ENCODE measurements at places on chromosomes 16 and 17. TPM values are rescaled to one million over a fixed set of nuclear protein-coding genes. Genes with fewer than 3 reads are reported as not detected.

DNA sequence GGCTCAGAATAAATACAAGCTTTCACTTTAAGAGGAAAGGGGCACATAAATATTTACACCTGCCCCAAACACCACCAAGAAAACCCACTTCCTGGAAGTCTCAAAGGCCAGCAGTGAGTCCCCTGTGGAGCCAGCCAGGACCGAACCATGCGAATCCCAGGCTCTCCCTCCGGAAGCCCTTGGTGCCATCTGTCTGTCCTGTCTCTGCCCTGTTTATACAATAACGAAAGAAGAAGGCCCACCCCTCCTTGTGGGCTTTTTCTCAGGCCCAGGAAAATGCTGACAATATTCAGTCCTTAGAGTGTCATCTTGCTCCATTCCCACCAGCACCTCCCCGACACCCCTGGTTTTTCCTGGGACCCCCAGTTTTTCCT, 3.6 kb upstream of the SLC6A4 start:
- no peak for DNase-seq
- no peaks in the 10 kb centered on the region for H3K27me3 ChIP-seq
- H3K4me1 ChIP-seq = peaks cover 29% of the 10 kb centered on the region
- H3K4me3 ChIP-seq = no peak overlapping the region
- no peaks in the 10 kb centered on the region for H3K36me3 ChIP-seq

- H3K4me3 ChIP-seq = no peak overlapping the region
- no peak overlapping the region for H3K27ac ChIP-seq
- H3K27me3 ChIP-seq = no peaks in the 10 kb centered on the region
- H3K4me1 ChIP-seq = no peaks in the 10 kb centered on the region
- DNase-seq = no peak
Measured at GRCh38 chr16:81531419-81531821, 86.8 kb downstream of the CMIP start.

GRCh38 chr16:9381399-9381798, 290.0 kb downstream of the HAPSTR1 start:
- no peak overlapping the region for H3K4me3 ChIP-seq
- H3K4me1 ChIP-seq = no peaks in the 10 kb centered on the region
- H3K36me3 ChIP-seq = no peaks in the 10 kb centered on the region
- H3K27ac ChIP-seq = no peak overlapping the region

GRCh38 chr17:36936455-36937000, 747 bp upstream of the LHX1 start:
- H3K27me3 ChIP-seq = peaks cover 73% of the 10 kb centered on the region
- no peak overlapping the region for H3K4me3 ChIP-seq
- H3K27ac ChIP-seq = no peak overlapping the region
- H3K4me1 ChIP-seq = no peaks in the 10 kb centered on the region
- no peak for DNase-seq

GRCh38 chr17:38579934-38580333, 25.8 kb downstream of the SRCIN1 start:
- no peaks in the 10 kb centered on the region for H3K36me3 ChIP-seq
- H3K27ac ChIP-seq = no peak overlapping the region
- H3K27me3 ChIP-seq = peaks cover 13% of the 10 kb centered on the region

The SLC38A8 gene
- not detected for total RNA-seq

DNA sequence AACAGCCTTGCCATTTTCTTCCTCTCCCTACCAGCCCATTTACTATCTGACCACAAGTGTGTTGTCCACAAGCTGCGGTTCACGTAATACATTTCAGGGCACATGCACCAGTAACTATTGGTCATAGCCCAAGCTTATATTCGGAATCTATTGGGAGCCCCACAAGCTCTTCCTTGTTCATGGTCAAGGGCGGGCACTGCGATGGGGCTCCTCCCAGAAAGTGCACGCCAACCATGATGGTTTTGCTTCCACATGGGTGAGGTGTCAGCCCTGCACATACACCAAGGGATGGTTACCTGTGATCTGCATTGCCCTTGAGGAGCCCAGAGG, 12.1 kb downstream of the THRA start:
- H3K36me3 ChIP-seq = no peaks in the 10 kb centered on the region
- H3K4me1 ChIP-seq = peaks cover 12% of the 10 kb centered on the region
- no peak overlapping the region for H3K27ac ChIP-seq
- DNase-seq = no peak
- H3K4me3 ChIP-seq = no peak overlapping the region

DNA sequence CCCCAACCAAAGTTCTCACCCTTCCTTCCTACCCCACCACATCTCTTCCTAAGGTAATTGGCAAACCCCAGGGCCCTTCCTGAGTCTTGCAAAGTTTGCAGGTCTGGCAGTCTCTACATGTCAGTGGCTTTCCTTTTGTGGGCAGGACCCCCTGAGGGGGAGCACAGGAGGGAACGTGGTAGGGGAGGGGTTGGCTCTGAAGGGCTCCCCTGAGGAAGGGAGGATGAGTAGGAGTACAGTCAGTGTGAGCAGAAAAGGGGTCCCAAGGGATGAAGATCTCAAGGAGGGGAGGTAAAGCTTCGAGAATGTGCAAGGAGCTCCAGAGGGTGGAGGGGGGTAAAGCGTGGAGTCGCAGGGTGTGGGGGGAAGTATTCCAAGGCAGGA, 206.9 kb downstream of the RAB11FIP4 start:
- H3K27ac ChIP-seq = no peak overlapping the region
- H3K36me3 ChIP-seq = no peaks in the 10 kb centered on the region
- no peak overlapping the region for H3K4me3 ChIP-seq
- H3K27me3 ChIP-seq = no peaks in the 10 kb centered on the region
- H3K4me1 ChIP-seq = peaks cover 10% of the 10 kb centered on the region
- no peak for DNase-seq

DNA sequence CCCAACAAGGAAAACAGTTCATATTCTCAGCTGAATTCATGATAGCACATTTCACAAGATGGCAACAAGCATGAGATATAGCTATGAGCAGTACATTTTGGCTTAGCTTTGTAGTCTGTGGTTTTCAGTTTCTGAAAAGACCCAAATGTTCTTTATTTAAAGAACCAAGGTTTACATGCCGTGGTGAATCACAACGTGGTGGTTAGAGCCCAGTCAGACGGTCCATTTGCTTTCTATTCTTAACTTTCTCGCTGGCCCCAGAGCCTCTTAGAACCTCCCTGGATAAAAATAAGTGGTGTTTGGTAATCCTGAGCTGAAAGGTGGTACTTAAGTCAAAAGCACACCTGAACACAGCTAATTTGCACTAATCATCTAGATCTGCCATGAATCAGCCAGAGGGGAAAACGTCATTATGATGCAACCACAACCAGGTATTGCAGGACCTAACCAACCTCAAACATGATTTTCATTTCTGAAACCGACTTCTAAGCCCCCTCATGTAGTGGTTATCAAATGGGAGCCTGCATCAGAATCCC, 18.6 kb upstream of the HAPSTR1 start:
- H3K36me3 ChIP-seq = no peaks in the 10 kb centered on the region
- H3K27me3 ChIP-seq = no peaks in the 10 kb centered on the region
- H3K4me3 ChIP-seq = peak overlapping the region; percentile 64
- H3K4me1 ChIP-seq = peaks cover 28% of the 10 kb centered on the region

The CDH5 gene
- total RNA-seq = not detected

DNA sequence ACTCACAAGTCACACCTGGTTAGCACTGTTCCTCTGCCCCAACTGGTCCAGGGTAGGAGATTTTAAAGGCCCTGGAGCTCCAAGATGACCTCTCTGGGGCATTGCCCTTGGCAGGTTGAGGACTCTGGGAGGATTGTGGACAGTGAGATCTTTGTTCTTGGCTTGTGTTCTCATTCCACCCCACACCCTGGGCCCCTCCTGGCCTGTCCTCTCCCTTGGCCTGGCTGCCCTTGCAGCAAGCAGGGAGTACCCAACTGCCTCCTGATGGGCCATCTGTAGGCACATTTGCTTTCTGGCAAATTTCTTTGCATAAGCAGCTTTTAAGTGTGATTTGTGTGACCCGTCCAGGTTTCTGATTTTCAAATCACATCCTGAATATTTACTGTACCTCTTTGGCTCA, 239.6 kb downstream of the UTP18 start:
- H3K4me3 ChIP-seq = no peak overlapping the region
- no peaks in the 10 kb centered on the region for H3K4me1 ChIP-seq
- no peaks in the 10 kb centered on the region for H3K36me3 ChIP-seq
- DNase-seq = no peak
- no peak overlapping the region for H3K27ac ChIP-seq

DNA sequence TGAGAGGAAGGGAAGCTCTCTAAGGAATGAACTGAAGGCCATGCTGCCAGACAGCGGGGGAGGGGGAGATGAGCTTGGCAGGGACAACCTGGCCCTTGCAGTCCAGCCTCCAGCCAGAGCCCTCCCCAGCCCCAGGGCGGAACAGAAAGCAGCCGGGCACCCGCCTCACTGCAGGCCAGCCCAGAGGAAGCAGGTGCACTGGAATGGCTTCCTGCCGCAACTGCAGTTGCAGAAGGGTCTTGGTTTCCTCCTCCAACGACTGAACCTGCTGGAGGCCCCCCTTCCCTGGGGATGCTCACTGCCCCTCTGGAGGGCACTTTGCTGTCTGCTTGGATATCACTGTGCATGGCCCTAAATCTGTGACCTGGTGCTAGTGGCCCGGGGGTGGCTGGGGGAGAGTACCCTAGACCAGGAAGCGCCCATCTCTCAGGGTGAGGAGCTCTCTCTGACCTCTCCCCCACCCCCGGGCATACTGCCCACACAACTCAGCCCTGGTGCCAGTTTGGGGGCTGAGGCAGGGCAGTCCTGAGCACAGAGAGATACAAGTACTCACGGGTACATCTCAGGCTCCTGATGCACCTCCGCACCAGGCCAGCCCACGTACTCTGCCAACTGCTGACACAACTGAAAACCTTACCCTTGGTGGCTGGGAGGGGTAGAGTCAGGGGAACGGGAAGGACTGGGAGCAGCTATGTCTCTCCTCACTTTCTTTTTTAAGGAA, 41.1 kb downstream of the MYO18A start:
- peaks cover 29% of the 10 kb centered on the region for H3K4me1 ChIP-seq
- peaks cover 10% of the 10 kb centered on the region for H3K36me3 ChIP-seq
- no peak for DNase-seq
- H3K4me3 ChIP-seq = peak overlapping the region; percentile 81
- peak overlapping the region; percentile 76 for H3K27ac ChIP-seq
- H3K27me3 ChIP-seq = no peaks in the 10 kb centered on the region

The CDC6 gene
- 52.0 TPM for total RNA-seq

Measured in GM12878 (cell line).